Cortex of kidney (tissue), 1 donor: ENCODE measurements at places on chromosomes 12 and 14.

DNA sequence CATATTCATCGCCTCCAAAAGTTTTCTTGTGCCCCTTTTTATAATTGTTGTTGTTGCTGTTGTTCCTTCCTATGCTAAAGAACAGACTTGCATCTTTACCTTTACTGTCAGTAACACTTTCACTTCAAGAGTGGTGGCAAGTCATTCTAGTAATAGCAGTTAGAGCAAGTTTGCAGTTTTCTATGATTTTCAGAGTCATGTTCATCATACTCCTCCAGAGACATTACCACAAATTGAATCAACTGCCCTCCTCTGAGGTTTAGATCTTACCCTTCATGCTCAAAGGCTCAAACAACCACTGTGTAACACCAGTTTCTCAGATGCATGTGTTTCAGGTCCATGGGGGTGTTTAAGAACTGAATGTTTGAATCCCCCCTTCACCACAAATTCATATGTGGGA lies 763.4 kb downstream of the LRFN5 start:
- no peak for DNase-seq

- no peak for DNase-seq
Observed at GRCh38 chr14:36784541-36784940, 122.9 kb downstream of the PAX9 start.

GRCh38 chr12:115774148-115774895 lies 503.2 kb downstream of the MED13L start:
- no peak for DNase-seq

DNA sequence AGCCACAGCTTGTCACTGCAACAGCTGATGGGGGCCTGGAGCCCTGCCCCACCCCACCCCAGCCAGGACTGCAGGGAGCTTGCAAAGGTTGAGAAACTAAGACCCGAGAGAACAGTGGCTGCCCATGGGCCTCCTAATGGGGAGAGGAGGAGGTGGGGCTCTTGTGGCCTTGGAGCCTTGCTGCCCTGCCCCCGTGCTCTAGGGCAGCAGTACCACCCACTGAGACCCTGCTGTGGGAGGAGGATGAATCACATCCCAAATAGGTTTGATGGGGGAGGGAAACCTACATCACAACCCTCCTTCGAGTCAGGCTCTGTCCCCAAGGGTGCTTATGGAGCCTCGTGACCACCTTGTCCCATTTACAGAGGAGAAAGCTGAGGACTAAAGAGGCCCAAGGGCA lies 15.9 kb downstream of the HHIPL1 start:
- DNase-seq = no peak

- no peak for DNase-seq
Observed at GRCh38 chr12:132419631-132420246, 70.2 kb upstream of the FBRSL1 start.

DNA sequence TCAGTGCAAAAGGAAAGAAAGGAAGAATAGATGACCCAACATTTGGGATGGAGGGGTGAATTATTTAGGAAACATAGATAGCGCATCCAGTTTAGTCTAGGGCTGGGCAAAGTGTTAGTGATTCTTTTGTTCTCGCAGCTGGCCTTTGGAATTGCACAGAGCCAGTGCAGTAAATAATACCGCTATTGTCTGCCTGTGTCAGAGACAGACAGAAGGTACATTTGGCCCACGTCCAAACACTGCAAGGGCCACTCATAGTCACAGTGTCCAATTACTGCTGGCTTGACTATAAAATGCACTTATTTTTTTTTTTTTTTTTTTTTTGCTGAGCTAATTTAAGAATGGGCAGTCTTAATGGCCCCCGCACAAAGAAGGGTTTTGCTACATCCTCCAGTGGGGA lies 638.6 kb downstream of the BCL11B start:
- no peak for DNase-seq

GRCh38 chr14:67251573-67252226 lies 10.5 kb downstream of the PALS1 start:
- DNase-seq = no peak

GRCh38 chr12:109202770-109203169 lies 86.4 kb downstream of the ACACB start:
- DNase-seq = no peak

- no peak for DNase-seq
Observed at GRCh38 chr14:55710506-55711041, 130.6 kb downstream of the KTN1 start.

DNA sequence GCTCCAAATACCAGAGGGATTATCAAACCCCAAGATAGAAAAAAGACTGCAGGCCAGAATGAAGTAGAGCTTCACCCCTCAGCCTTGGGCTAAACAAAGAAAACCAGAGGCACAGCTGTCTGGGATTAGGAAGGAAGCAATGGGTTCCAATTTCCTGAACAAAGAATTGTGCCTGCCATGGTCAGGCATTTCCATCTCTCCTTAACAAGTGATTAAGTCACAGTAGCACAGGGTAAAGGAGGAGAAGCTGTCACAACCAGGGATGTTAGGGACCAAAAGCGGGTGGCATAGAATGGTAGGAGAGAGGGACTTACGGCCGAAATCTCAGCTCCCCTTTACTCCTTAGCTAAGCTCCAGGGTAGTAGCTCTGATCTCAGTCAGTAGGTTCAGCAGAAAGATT lies 33.9 kb downstream of the SPTLC2 start:
- no peak for DNase-seq
